Stomach (tissue), 19 donors: ENCODE measurements at places on chromosomes 7 and 10. TPM values are rescaled to one million over a fixed set of nuclear protein-coding genes. Genes with fewer than 3 reads are reported as not detected.

GRCh38 chr7:51308265-51308664, 8.3 kb downstream of the COBL start:
- peaks cover 42% of the 10 kb centered on the region for H3K4me1 ChIP-seq
- no peak for DNase-seq
- H3K4me3 ChIP-seq: no peak overlapping the region
- H3K27me3 ChIP-seq: no peaks in the 10 kb centered on the region

DNA sequence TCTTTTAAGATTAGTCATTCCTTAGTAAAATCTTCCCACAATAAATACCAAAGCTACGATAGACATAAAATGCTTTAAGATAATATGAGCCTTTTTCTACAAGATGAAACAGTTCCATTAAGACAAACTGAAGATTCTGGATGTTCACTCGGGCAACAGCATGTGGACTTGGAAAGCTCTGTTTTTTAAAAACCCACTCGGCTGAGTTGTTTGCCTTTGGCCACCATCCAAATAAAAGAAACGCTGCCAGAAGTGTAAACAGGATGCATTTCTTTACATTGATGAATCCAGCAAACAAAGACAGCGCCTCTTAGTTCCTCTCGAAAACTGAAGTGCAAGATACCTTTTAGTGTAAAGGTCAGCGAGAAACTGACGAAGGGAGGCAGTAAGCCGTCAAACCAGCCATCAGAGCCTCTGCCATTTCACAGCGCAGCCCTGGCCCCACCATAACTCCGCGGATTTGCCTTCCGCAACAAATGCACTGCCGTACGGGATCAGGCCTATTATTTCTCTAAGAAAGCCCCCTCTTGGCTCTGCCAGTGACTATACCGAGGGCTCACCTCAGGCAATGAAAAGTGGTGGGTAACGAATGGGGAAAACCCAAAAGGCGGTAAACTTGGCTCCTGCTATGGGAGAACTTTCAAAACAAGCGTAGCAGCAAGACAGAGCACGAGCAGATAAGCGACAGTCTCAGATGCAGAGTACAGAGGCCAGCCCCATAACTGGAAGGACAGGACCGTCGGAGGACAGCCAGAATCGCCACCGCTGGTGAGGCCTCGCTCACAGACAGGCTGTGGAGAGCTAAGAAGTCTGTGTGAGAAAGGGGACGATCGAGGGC, 41.4 kb downstream of the GNA12 start:
- peak; percentile 70 for DNase-seq
- H3K4me1 ChIP-seq: peaks cover 32% of the 10 kb centered on the region

DNA sequence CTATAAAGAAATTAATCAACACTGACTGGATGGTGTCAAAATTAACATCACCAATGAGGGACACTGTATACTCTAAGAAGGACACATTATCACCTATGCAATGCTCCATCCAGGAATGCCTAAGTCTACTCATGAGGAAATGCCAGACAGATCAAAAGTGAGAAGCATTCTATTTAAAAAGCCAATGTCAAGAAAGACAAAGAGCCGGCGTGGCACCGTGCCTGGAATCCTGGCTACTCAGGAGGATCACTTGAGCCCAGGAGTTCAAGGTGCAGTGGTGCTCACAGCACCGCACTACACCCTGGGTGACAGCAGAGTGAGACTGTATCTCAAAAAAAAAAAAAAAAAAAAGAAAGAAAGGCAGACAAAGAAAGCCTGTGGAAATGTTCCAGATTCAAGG, 45.5 kb upstream of the ANAPC16 start:
- H3K27ac ChIP-seq: peak overlapping the region; percentile 64
- no peaks in the 10 kb centered on the region for H3K36me3 ChIP-seq
- H3K4me1 ChIP-seq: peaks cover 31% of the 10 kb centered on the region
- H3K4me3 ChIP-seq: no peak overlapping the region
- peak; percentile 54 for DNase-seq

DNA sequence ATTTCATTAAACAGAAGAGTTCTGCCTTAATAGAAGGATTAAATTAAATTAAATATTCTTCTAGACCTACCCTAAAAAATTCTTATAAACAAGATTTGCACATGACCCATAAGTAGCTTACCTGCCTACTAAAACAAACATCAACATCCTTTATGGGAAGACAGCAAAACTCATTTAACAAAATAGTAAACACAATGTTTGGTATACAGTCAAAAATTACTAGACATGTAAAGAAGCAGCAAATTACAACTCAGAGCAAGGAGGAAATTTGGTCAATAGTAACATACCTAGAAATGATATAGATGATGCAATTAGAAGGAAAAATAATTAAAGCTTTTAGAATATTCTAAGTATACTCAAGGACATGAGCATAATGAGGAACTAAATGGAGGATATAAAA, 27.9 kb downstream of the CCDC172 start:
- no peaks in the 10 kb centered on the region for H3K27me3 ChIP-seq
- no peak for DNase-seq
- H3K27ac ChIP-seq: no peak overlapping the region
- H3K36me3 ChIP-seq: no peaks in the 10 kb centered on the region

DNA sequence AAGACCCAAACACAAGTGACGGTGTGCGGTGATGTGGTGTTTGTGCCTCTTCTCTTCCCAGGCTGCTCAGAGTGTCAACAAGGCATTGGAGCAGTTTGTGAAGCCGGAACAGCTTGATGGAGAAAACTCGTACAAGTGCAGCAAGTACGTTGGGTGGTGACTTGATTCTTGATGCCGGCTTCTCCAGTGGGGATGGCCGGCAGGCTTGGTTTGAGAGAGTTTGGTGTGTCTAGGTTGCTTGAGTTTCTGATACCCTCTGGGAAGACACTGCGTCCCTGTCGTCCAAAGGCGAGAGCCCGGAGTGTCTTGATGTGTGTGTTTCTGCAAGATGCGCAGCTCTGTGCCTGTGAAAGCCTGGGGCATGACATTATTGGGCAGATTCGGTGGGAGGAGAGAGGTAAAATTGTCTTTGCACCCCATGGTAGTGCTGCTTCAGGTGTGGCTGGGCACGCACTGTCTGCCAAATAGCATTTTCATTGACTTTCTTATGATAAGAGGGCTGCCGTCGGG, 111.8 kb downstream of the ANKRD61 start:
- peaks cover 60% of the 10 kb centered on the region for H3K36me3 ChIP-seq
- H3K27me3 ChIP-seq: no peaks in the 10 kb centered on the region
- peak; percentile 15 for DNase-seq
- no peak overlapping the region for H3K27ac ChIP-seq
- H3K4me3 ChIP-seq: no peak overlapping the region

DNA sequence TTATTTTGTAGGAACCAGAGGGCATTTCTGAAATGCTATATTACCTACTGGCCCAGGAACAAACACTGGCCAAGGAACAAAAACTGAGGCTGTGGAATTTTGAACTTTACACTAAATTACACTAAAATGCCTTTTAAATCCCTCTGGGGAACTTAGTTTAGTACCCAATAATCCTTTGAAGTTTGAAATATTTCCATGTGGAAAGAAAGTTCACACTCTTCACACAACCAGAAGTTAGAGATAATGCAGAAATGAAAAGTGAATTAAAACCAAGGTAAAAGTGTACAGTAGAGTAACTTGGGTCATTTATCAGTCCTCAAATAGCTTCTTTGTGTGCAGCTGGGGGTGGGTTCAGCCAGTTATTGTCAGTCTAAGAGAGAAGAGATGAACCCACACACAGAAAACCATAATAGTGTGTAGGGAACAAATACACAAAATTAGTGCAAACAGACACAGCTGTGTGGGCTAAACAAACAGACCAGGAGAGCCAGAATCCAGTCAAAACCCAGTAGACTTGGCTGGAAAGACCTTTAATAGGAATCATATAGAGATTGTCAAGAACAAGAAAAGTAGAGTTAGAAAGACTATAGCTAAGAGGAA, 46.5 kb upstream of the DGKI start:
- peaks cover 89% of the 10 kb centered on the region for H3K36me3 ChIP-seq
- H3K27ac ChIP-seq: no peak overlapping the region
- DNase-seq: no peak
- no peaks in the 10 kb centered on the region for H3K27me3 ChIP-seq
- H3K4me3 ChIP-seq: no peak overlapping the region

DNA sequence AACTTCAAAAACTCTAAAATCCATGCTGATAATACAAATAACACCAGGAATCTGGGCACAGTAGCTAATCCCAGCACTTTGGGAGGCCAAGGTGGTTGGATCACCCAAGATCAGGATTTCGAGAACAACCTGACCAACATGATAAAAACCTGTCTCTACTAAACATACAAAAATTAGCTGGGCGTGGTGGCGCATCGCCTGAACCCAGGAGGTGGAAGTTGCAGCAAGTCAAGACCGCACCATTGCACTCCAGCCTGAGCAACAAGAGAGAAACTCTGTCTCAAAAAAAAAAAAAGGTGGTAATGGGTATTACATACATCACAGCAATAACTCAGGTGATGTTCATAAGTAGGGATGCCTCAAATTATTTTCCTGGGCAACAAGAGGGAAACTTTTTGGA, 315.0 kb upstream of the MEOX2 start:
- DNase-seq: no peak
- no peak overlapping the region for H3K27ac ChIP-seq
- no peaks in the 10 kb centered on the region for H3K27me3 ChIP-seq
- no peak overlapping the region for H3K4me3 ChIP-seq
- H3K36me3 ChIP-seq: no peaks in the 10 kb centered on the region

The FGFBP3 gene
- 2.0 TPM for total RNA-seq

DNA sequence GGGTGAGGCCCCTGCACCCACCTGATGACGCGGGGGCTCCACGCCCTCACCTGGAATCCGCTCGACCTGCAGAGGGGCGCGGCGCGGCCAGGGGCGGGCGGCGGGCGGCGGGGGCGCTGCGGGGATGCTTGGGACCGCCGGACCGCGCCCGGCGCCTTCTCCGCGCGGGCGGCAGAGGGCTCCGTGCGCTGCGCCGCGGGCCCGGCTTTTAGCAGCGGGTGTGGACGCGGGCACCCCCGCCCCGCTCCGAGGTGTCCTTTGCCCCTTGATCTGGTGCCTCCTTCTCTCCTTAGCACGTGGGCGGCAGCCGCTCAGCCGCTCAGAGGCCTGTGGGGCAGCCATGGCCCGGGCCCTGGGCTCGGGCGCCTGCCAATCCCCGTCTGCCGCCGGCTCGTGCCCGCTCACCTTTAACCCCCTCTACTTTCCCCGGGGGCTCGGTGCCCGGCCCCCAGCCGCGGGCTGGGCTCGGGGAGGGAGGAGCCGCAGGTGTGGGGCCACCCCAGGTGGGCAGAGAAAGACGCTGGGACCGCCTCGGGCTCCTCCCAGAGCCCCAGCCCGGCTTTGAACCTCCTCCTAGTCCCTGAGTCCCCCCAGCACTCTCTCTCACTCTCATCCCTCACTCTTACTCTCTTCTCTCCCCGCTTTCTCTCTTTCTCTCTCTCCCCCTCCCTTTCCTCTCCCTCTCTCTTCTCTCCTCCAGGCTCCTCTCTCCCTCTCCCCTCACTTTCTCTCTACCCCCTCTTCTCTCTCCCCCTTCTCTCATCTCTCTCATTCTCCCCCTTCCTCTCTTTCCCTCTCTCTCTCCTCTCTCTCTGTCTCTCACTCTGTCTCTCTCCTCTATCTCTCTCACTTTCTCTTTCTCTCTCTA, 19.7 kb upstream of the VPS37D start:
- peaks cover 14% of the 10 kb centered on the region for H3K4me1 ChIP-seq
- peak overlapping the region; percentile 41 for H3K4me3 ChIP-seq
- no peaks in the 10 kb centered on the region for H3K36me3 ChIP-seq
- peak; percentile 28 for DNase-seq
